ENCODE measurements at places on chromosomes 3 and 15.

- no peak for DNase-seq
Observed at GRCh38 chr15:75702436-75702835, 10.2 kb downstream of the CSPG4 start.

- DNase-seq = peak; percentile 100
Observed at GRCh38 chr15:61750271-61751084, 309.8 kb downstream of the VPS13C start.

- no peak for DNase-seq
Observed at GRCh38 chr3:55893045-55893664, 406.0 kb upstream of the WNT5A start.

GRCh38 chr15:25990220-25990619 is 127.1 kb upstream of the ATP10A start:
- DNase-seq = no peak

DNA sequence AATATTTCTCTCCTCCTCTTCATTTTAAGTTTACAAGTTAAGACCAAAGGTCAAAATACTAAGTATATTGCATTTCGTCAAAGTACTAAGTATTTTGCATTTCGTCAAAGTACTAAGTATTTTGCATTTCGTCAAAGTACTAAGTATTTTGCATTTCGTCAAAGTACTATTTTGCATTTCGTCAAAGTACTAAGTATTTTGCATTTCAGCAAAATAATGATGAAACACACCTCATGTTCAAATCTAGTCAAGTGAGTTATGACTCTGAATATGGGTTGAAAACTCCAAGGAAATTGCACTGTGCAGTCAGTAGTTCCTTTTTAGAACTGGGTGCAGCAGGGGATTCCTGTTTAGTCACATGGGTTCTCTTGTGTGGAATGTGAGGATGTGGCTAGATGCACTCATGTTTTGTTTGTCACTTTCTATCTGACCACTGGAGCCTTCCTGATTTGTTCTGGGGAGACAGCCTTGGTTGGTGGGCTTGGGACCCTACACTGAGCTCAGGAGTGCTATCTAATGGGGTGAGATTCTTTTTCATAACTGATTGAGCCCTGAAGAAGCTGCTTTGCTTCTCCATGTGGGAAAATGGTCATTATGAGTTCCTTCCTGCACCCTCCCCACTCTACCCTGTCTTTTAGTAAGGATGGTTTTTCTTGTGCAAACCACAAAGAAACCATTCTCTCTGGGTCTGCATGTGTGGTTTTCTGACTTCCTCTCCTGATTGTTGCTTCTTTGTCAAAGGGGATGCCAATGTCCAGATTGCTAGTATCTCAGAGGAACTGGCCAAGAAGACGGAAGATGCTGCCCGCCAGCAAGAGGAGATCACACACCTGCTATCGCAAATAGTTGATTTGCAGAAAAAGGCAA is 73.4 kb downstream of the CCK start:
- no peak for DNase-seq
